ENCODE measurements at places on chromosomes 12 and 14. TPM values are rescaled to one million over a fixed set of nuclear protein-coding genes. Genes with fewer than 3 reads are reported as not detected.

Gene ATN1
- total RNA-seq = 9.2 TPM

DNA sequence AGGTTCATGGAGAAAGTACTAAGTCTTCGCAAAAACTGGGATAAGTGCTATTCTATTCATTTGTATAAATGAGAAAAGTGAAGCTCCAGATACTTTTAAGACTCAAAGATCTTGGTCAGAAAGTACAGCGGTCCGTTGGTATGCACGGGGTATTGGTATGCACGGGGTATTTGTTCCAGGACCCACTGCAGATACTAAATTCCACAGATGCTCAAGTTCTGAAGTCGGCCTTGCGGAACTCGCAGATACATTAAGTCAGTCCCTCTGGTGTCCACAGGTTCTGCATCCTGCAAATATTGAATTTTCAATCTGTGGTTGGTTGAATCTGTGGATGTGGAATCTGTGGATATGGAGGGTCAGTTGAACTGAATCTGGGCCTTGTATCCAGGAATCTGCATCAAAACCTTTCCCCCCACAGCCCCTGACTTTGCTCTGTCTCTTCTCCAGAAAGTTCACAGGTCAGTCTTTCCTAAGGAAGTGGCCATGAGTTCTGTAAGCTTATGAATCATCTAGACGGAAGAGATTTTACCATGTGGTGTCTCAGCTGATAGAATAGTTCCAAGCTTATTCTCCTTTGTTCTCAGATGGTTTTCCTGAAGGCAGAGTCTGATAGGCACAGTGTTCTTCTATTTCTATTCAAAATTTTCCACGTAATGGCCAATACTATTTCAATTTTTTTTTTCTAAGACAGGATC is 274.7 kb downstream of the NEDD1 start:
- DNase-seq = no peak

DNA sequence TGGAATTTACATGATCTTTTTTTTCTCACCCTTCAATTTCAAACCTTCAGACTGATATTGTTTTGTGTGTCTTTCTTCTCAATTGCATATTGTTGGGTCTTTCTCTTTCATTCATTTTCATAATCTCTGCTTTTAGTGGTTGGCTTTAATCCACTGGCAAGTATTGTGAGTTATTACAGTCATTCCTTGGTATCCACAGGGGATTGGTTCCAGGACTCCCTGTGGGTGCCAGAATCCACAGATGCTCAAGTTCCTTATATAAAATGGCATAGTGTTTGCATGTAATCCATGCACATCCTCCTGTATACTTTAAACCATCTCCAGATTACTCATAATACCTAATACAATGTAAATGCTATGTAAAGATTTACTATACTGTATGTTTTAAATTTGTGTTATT is 29.7 kb upstream of the PARP11 start:
- DNase-seq = no peak

DNA sequence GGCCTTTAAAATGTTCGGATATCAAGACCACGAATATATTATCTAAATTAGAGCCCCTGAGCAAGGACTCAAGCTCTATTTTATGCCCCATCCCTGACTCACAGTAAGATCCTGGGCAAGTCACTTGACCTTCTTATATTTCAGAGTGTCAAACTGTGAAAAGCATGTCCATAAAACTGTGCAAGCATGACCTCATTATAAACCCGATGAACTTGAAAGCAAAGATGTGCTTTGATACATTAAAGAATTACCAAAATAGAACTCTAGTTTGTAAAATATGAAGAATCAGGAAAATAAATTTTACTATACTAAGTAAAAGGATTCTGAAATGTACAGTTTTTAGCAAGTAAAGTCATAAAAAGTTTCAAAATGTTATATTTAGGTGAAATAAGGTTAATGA is 2.9 kb upstream of the CALM1 start:
- no peak for DNase-seq

Gene YLPM1
- 79.4 TPM for total RNA-seq

DNA sequence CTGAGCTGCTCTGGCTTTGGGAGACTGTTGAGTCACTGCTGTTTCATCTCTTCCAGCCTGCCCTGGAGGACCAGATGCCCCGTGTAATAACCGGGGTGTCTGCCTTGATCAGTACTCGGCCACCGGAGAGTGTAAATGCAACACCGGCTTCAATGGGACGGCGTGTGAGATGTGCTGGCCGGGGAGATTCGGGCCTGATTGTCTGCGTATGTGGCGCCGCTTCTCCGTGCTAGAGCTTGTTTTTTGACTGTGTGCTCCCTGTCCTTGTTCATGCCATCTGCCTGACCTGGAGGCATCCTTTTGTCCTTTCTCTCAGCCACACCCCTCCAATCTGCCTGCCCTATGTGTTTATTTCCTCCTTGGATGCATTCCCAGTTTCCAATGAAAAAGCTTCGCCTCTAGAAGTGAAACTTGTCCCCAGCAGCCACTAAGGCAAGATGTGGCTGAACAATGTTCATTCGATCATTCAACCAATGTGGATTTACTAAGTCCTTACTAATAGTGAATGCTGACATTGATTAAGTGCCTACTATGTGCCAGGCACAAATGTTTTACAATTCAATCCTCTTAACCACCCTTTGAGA is 98.6 kb downstream of the NT5DC3 start:
- no peak for DNase-seq

Gene NANOG
- not detected for total RNA-seq

Gene CPSF2
- 19.3 TPM for total RNA-seq

DNA sequence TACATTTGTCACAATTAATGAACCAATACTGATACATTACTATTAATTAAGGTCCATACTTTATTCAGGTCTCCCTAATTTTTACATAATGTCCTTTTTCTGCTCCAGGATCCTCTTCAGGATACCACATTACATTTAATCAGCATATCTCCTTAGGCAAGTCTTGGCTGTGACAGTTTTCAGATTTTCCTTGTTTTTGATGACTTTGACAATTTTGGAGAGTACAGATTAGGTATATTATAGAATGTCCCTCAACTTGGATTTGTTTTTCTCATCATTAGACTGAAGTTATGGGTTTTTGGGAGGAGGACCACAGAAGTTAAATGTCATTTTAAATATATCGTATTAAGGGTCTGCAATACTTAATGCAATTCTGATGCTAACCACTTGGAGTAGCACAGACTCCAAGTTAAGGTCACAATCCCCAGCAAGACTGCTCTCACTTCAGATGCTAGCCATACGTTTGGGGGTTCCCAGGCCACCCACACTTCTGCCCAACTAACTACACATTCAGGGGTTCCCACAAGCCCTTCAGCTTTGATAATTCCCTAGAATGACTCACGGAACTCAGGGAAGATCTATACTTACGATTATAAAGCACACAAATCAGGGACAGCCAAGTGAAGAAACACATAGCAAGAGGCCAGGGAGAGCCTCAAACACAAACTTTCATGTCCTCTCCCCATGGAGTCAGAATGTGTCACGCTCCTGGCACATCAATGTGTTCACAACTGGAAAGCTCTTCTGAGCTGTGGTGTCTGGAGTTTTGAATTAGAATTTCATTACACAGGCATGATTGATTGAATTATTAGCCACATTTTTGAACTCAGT is 17.0 kb upstream of the NUBPL start:
- DNase-seq = no peak

GRCh38 chr12:9755567-9755966 is 5.1 kb downstream of the CD69 start:
- no peak for DNase-seq

Gene ASCL1
- 21.1 TPM for total RNA-seq

Gene ANKRD33
- not detected for total RNA-seq

Measured in occipital lobe (tissue), 3 donors.